ENCODE measurements at places on chromosomes 7 and 10.
A peak's percentile ranks its signal among the peaks of the same experiment; 100 is the strongest.

DNA sequence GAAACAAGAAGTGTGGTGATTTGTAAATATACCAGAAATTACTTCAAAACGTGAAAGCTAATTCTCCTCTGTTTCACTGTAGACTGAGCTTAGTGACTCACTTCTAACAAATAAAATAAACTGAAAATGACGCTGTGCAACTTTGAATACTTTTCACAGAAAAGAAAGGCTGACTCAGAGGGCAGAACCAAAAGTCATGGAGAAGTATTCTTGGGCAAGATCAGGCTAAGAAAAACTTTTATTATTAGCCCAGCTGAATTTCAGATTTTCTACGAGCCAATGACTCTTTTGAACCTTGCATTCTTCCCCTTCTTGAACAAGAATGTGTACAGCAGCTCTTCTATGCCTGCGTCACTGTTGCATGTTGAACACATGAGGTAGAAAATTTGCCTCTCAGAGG is 527.3 kb upstream of the GHITM start:
- DNase-seq: peak; percentile 38

GRCh38 chr7:738723-739454 is 11.8 kb upstream of the PRKAR1B start:
- no peak for DNase-seq

DNA sequence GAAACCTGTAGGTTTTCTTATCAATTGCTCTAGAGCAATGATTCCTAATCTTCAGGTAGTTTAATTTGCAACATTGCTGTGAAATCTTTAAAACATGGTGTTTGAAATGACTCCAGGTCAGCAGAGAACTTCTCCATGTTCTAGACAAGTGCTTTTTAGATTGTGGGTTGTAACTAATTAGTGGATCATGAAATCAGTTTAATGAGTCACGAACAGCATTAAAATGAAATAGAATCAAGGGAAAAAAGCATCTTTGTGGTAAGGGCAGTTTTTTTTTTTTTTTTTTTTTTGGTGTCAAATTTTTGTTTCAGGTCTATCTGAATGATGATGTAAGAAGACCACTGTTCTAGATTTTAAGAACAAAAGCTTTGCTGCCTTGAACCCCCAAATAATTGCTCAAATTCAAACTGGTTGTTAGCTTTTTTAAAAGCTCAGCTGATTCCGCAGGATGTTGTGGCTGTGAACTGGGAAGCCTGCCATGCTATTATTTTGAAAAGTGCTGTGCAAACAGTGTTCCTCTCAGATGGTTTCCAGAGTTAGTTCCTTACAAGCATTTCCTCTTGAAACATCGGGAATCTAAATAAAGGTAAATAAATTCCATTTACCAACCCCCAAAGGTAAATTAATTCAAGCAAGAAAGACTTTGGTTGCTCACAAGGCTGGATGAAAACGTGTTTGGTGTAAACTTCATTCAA is 13.1 kb upstream of the PDK4 start:
- DNase-seq: peak; percentile 20

- no peak for DNase-seq
Measured at GRCh38 chr7:122881324-122881723, 4.9 kb downstream of the CADPS2 start.

GRCh38 chr7:116528008-116528789 is 3.4 kb downstream of the CAV1 start:
- DNase-seq: peak; percentile 97

DNA sequence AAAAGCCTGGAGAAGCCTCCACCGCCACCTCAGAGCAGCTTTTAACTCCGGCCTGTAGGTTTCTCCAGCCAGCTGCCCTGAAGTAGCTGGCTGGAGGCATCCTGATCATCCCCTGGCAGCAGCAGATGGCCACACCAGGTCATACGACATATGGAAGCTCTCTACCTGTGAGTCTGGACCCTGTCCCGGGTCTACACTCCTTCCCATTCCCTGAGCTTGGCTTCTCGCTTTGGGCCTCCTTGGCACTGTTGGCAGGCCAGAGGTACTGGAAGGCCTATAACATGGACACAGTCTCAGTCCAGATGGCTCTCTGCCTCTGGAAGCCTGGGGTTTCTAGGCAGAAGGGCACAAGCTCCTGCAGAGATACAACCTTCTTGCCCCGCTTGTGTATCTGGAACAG is 43.5 kb upstream of the TRIM8 start:
- no peak for DNase-seq

DNA sequence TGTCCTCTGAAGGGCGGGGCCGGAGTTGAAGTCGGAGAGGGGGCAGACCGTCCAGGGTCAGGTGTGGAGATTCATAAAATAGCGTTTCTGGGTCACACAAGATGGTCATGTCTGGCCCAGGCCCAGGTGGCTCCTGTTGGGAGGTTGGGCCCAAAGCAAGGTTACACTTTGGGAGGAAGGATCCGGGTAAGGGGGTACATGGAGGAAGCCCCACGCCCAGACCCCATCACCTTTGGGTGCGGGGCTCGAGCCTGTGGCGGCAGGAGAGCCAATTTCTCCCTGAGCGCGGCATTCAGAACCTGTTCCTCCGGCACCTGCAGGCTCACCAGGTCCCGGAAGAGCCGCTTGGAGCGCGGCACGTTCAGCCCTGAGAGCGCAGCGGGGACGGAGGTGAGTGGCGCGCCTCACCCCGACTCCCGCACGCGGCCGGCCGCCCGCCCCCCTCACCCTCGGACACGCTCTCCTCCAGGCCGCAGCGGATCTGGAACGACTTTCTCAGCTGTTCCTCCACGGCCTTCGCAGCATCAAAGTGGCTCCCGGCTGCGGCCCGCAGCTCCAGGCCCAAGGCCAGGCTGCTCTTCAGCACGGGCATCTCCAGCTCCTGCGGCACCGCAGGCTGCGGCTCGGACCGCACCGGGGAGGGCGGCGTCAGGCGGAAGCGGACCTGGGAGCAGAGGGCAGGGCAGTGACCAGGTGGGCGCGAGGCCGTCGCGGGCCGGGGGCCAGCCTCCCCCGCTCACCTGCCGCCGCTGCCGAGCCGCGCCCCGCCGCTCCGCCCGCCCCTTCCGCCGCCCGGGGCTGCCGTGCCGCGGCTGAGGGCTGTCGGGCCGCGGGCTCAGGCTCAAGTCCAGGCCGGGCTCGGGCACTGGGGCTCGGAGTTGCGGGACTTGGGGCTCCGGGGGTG is 644 bp downstream of the PPP1R35 start:
- DNase-seq: no peak

GRCh38 chr10:107059872-107060271 is 104.6 kb downstream of the SORCS1 start:
- DNase-seq: no peak

All from fibroblast of skin of right biceps (primary cell).